ENCODE measurements at places on chromosomes 16 and 17.

DNA sequence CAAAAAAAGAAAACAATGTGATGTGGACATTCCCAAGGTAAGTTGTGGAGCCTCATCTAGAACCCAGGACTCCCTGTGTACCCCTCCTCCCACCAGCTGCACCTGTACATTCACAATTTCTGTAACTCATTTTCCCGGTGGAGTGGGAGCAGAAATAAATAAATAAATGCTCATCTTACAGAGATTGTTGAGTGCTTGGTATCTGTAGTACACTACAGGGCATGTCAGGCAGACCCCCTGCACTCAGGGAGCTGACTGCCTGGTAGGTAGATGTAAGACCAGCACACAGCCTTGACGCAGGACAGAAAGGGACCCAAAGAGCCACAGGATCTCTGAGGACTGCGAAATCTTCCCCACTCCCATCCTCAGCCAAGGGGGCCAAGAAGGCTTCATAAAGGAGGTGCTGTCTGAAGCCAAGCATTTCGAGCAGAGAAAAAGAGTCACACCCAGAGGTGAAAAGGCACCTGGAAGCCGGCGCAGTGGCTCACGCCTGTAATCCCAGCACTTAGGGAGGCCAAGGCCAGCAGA lies 6.5 kb downstream of the EIF1 start:
- DNase-seq, result no peak

DNA sequence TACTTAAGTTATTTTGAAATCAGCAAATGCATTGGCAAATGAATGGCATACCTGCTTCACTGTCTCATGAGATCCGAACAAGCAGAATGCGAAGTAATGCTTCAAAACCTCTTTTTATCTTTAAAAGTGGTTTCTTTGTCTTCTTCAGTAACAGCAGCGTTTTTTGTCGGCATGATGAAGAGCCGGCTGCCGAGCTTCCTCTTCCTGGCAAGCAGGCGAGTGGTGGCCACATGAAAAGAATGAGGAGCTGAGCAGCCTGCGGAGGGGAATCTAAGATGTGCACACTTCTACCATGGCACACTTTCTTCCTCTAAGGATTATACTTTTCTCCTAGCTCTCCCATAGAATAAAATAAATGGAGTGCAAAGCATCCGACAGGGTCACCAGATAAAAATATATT lies 42.4 kb upstream of the AKTIP start:
- no peak for DNase-seq

DNA sequence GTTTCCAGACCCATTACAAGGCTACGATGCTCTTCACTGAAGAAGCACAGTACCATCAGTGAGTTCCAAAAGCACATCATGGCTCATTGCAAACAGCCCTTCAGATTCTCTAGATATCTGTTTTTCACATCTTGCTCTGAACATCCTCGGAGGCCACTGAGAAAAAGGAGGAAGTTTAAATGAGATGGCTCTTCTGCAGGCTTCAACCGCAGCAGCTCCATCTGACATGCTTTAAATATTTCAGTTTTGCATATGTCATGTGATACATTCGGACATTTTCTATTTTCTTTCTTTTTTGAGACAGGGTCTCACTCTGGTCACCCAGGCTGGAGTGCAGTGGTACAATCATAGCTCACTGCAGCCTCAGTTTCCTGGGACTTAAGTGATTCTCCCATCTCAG lies 396.8 kb downstream of the NPIPA8 start:
- no peak for DNase-seq

GRCh38 chr17:19381741-19382444 lies 3.6 kb downstream of the MAPK7 start:
- no peak for DNase-seq

GRCh38 chr17:59623151-59623550 lies 3.5 kb downstream of the CLTC start:
- DNase-seq, result no peak

DNA sequence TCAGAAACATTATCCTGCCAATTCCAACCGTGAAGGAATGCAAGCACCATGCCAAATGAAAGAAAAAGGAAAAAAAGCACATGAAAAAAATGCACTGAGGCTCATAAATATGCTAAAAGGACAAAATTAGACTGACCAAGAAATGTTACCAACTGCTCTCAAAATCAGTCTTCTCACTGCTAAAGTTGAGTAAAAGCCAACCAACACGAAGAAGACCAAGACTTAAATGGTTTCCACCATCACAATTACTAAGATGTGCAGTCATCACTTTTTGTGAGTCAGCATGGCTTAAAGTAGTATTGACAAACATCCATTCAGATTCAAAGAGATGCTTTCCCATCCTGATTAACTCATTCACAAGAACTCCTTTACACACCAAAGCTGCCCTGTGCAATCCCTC lies 16.4 kb downstream of the CDYL2 start:
- DNase-seq, result no peak

GRCh38 chr16:898761-899682 lies 71.8 kb downstream of the LMF1 start:
- DNase-seq, result no peak

DNA sequence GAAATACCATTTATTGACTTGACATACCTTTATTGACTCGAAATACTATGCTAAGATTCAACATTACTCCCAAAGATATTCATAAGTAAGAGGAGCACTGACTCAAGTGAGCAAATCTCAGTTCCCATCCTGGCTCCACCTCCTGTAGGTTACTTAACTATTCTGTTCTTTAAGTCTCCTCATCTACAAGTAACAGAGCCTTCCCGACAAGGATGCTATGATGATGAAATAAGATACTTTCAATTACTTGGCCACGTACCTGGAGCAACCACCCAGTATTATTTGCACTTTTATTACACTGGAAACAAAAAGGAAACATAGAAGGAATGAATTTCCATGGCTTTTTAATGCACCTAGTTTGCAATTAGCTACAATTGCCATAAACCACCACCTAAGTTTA lies 16.3 kb downstream of the KANSL1 start:
- DNase-seq, result no peak

DNA sequence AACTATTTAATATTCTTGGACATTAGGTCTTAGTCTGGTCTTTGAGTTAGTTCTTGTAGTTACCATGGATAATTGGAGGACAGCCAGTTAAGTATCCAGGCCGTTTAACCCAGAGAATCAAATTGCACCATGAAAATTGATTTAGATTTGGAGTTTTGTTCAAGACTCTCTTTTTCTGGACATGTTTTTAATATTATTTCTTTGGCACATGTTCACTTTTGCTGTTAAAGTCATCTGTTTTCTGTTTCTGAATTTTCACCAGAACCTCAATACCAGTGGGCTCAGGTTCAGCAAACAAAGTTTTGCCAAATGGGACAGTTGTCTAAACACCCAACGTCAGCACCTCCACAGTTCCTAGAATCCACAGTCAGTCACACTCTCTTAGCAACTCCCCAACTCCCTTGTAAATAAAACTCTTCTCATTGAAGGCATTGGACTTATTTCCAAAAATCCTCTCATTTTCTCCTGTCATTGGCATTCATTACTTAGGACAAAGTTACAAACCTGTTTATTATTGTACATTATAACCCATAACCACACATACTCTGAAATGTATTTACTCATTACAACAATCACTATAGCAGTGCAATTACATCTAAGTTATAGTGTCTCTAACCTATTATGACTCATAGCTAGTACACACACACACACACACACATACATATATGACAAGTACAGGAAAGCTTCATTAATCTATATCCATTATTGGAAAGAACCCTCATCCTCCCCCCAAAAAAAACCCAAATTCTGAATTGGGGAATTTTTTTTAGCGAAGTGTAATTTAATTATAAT lies 33.5 kb upstream of the DNAH9 start:
- DNase-seq, result no peak

- DNase-seq, result peak; percentile 88
Measured at GRCh38 chr17:42116705-42117396, 4.3 kb downstream of the KAT2A start.

DNA sequence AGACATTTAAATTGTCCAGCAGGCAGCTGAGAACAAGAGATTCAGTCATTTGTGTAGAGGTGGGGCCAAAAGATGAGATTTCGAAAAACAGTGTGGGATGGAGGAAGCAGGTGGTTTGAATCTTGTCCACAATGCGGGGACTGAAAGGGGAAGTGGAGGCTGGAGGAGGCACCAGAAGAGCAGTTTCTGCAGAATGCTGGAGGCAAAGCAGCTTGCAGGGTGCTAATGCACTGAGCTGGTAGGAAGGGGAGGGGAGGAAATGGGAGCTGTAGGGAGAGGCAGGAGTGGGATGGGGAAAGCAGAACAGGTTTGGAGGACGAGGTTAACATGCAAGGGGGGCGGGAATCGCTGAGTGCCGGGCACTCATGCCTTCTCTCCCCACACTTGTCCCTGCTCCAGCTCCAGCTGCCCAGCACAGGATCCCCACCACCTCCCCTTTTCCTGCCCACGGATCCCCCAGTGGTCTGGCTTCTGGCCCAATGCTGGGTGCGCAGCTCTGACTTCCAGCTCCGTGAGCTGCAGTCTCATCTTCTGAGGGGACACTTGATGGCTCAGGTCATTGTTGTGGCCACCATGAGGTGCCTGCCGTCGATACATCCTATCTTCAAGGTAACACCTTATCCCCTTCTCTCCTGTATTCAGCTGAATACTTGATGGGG lies 9.4 kb downstream of the C17orf100 start:
- no peak for DNase-seq

- DNase-seq, result no peak
Measured at GRCh38 chr16:1859650-1860049, 12.3 kb downstream of the MEIOB start.

DNA sequence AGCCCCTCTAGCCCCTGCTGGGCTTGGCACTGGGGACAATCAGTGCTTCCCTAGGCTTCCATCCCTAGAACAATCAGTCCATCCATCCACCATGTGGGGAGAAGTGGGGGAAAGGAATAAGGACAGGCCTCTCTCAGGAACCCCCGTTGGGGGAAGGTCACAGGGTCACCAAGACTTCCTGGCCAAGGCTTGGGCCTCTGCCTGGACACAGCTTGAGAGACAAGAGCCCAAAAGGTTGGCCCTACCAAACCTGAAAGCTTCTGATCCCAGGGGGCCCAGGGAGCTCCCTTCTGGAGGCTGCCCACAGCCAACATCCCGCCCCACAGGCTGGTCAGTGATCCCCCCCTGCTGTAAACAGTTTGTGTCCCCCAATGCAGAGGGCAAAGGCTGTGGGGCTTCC lies 16.2 kb upstream of the MTMR4 start:
- DNase-seq, result no peak

GRCh38 chr17:50423553-50424159 lies 2.4 kb upstream of the ACSF2 start:
- DNase-seq, result peak; percentile 97

- DNase-seq, result no peak
Measured at GRCh38 chr17:3798273-3799180, 2.5 kb downstream of the ITGAE start.

GRCh38 chr17:19391432-19391831 lies 4.4 kb upstream of the MFAP4 start:
- DNase-seq, result no peak

- DNase-seq, result no peak
Measured at GRCh38 chr16:8819411-8820034, 21.9 kb downstream of the PMM2 start.

DNA sequence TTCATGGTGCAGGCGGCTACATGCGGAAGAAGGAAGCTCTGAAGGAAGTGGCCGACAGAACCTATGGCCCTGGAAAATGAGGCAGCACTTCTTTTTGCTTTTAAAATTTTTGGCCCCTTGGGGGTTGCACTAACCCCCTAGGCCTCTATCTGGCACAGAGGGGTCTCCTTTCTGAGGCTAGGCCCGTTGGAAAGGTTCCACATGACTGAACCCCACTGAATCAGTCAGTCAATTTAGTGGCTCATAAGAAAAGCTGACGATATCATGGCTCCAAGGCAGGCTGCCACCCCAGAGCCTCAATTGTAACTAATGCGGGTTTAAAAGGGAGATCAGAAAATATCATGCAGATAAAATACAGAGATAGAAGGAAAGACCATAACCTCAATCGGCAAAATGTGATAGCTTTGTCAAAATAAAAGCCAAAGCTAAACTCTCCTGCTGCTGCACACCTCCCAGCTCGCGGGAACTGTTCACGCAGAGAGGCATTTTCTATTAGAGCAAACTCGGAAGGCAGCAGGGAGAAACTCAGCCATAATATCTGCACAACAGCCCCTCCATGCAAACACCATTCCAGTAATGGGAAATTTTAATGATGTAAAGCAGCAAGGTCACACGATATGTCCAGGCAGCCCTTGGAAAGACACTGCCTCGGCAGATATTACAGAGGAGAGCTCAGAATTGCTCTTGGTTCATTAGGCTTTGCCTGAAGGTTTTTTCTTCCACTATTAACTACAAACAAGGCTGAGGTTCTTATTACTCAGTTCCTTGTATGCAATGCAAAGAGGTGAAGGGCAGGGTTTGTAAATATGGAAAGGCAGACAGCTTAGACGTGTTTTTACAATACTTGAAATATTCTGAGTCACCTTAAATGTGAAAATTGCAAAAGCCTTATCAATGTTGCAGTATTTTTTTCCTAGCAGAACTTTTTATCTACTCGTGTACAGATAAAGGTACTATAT lies 200.4 kb upstream of the PMFBP1 start:
- DNase-seq, result no peak

DNA sequence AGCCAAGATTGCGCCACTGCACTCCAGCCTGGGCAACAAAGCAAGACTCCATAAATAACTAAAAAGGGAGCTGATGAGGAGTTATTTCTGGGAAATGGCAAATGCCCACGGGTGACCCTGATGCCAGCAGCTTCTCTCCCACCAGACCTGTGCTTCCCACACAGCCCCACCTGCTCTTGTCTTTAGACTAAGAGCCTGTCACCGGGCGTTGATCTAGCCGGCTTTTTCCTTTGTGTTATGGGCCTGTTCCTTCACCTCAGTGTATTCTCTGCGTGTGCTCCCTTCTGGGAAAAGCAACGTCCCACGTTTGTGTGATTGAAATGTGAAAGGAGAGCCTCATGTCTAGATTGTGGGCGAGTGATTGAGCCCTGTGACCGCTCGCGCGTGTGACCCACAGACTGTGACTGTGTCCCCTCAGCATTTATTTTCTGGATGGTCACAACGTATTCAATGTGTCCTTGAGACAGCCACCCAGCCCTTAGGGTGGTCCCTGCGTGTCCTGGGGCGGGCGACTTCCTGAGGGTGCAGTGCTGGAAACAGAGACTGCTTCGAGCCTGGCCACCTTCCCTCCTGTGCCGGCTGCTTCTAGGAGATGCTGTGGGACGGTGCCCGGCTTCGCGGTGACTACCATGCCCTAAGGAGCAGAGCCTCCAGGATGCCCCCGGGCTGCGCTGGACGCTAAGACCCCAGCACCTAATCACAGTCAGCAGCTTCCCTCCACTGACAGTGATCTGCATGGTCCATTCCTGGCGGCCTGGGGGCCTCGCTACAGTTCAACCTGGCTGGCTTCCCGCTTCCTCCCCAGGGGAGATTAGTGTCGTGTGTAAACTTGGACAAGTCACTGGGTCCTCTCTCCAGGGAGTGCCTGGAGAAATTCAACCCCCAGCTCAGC lies 7.8 kb upstream of the RNPS1 start:
- DNase-seq, result no peak
